Nephron progenitor cell (in vitro differentiated cells): ENCODE measurements at places on chromosomes 4 and X.

- no peak overlapping the region for H3K27ac ChIP-seq
- no peak overlapping the region for H3K4me3 ChIP-seq
- no peak for DNase-seq
- H3K27me3 ChIP-seq, result no peaks in the 10 kb centered on the region
- peaks cover 50% of the 10 kb centered on the region for H3K36me3 ChIP-seq
These were observed 40.8 kb upstream of the NUDT6 start for GRCh38 chr4:122963216-122963615.

DNA sequence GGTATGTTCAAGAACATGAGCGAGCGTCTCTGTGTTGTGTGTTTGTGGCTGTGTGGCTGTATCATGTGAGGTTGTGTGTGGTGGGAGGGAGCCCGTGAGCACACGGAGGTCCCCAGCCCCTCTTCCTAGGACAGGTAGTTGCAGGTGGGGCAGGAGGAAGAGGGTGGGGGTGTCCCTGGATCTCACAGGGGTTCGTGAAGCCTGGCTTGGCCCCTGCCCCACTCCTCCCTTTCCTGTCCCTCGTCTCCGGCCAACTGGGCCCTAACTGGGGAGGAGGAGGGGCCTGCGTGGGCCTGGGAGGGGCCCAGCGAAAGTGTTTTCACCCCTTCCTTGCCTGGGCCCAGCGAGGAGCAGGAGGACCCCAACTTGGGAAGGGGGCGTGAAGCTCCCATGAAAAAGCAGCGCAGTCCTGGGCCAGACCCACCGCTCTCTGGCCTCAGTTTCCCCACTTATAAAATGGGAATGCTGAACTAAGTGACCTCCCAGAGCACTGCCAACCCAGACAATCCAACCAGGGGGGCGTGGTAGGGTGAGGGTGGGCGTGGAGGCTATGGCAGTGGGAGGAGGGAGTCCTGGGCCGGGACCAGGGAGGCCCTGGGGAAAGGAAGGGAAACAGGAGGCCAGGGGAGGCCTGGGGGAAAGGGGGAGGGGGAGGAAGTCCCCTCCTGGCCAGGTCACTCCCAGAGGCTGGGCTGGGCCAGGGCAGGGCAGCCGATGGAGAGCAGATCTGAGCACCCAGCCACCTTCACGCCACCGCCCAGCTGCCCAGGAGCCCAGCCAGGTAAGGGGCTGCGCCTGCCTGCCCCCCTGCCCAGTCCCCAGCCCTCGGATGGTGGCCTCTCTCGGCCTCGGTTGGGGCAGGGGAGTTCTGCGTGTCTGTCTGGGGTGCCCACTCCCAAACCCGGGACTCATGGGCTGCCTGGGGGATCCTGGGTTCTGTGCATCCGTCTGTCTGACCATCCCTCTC, at the start of gene AVPR2:
Gene AVPR2 (plus strand): TSS at position 683 of the 967 bp plus-strand sequence. CDS start 473 bp downstream, outside the sequence.
- DNase-seq, result no peak
- H3K4me3 ChIP-seq, result no peak within 1 kb of the TSS
- H3K4me1 ChIP-seq, result peaks cover 35% of the 10 kb centered on the region

GRCh38 chr4:177404986-177405385, 37.3 kb downstream of the AGA start:
- H3K4me3 ChIP-seq, result no peak overlapping the region
- peaks cover 9% of the 10 kb centered on the region for H3K36me3 ChIP-seq
- peaks cover 6% of the 10 kb centered on the region for H3K27me3 ChIP-seq
- H3K27ac ChIP-seq, result no peak overlapping the region
- H3K4me1 ChIP-seq, result peaks cover 28% of the 10 kb centered on the region
- no peak for DNase-seq

- peaks cover 7% of the 10 kb centered on the region for H3K4me1 ChIP-seq
- H3K27ac ChIP-seq, result no peak overlapping the region
- peaks cover 77% of the 10 kb centered on the region for H3K36me3 ChIP-seq
- no peaks in the 10 kb centered on the region for H3K27me3 ChIP-seq
- no peak for DNase-seq
- no peak overlapping the region for H3K4me3 ChIP-seq
These were observed 55.6 kb downstream of the CLDN34 start for GRCh38 chrX:10022580-10023245.

- H3K36me3 ChIP-seq, result no peaks in the 10 kb centered on the region
- H3K27ac ChIP-seq, result no peak overlapping the region
- H3K4me3 ChIP-seq, result no peak overlapping the region
- H3K27me3 ChIP-seq, result peaks cover under 1% of the 10 kb centered on the region
These were observed 15.4 kb downstream of the GASK1B start for GRCh38 chr4:158157412-158157811.

- H3K27me3 ChIP-seq, result no peaks in the 10 kb centered on the region
- no peak overlapping the region for H3K4me3 ChIP-seq
- H3K36me3 ChIP-seq, result peaks cover 26% of the 10 kb centered on the region
These were observed 124.9 kb downstream of the PTTG2 start for GRCh38 chr4:38084877-38085711.

GRCh38 chr4:168654104-168654847, 157.4 kb downstream of the PALLD start:
- peaks cover 90% of the 10 kb centered on the region for H3K4me1 ChIP-seq
- H3K4me3 ChIP-seq, result no peak overlapping the region
- H3K27ac ChIP-seq, result no peak overlapping the region
- DNase-seq, result no peak
